GM10248 (cell line): ENCODE measurements at places on chromosomes 2 and 18.
A peak's percentile ranks its signal among the peaks of the same experiment; 100 is the strongest.

DNA sequence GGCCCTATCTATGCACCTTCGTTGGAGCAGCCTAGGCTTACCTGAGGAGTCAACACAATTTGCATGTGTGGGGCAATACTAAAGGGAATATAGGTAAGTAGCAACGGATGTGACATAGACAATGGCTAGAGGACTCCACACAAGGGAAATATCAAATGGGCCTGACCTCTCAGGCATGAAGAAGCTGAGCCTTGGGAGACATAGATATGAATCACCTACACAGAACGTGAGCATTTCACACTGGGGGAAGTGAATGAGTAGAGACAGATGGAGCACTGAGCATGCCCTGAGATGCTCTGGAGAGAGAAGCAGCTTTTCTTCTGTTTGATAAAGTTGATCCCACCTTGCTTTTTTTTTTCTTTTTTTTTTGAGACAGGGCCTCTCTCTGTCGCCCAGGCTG, 97.9 kb downstream of the ATL2 start:
- DNase-seq = no peak

DNA sequence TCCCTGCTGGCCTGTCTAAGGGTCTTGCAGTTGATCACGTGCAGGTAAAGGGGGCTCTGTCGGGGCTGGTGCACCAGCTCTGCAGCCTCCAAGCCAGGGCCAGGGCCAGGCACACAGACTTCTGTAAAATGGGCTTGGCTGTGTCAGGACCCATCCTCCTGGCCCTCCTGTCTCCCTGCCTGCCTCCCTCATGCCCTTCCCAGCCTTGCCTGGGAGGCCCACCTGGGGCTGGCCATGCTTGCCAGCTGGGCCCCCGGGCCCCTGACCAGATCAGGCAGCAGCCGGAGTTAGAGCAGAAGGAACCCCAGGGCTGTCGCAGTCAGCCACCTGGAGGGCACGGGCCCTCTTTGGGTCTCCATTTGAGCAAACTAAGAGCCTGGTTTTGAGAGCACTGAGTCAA, 2.0 kb downstream of the SLC66A3 start:
- DNase-seq = no peak

DNA sequence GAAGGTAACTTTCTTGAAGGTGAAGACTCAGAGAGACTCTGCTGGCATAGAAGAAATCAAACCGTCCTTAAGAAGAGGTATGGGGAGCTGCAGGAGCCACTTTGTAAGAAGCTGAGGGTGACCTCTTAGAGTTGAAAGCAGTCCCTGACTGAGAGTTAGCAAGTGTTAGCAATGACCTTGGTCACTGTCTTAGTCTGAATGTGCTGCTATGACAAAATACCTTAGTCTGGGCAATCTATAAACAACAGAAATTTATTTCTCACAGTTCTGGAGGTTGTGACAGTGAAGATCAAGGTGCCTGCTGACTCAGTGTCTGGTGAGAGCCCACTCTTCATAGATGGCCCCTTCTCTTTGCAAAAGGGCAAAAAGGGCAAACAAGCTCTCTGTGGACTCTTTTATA, 35.7 kb upstream of the ACTR3 start:
- no peak for DNase-seq

DNA sequence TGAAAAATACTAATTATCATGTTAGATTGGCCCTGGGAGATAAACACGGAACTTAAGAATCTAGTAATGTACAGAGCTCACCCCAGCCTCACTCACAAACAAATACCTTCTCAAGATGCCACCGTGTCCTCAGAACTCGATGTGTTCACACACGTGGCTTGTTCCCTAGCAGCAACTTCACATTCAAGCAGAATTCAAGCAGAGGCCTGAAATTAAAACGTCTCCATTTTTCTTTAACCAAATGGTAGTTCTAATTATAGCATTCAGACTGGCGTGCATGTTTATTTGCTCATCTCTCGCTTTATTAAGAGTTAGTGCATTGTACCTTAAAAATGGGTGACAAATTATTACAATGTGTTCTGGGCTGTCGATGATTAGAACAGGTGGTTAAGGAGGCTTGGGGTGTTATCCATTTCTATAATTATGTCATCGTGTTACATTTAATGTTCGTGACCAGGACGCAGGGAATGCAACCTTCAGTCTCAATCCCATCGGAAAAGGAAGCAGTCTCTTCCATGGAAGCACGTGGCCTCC, 57.3 kb upstream of the SLC66A3 start:
- no peak for DNase-seq

DNA sequence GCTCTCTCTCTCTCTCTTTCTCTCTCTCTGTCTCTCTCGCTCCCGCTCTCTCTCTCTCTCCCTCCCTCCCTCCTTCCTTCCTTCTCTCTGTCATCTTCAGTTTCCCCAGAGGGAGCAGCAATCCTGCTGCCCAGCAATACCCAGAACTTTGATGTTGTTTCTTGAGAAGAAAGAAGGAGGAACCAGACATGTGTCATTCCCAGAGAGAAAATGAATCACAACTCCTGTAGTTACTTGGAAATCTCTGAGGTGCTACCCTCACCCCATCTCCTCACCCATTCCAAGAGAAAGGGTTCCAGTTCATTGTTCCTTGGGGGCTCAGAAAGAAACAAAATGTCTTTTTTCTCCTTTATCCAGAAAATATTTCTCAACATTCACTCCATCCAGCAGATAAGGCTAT, 449.1 kb downstream of the TNS1 start:
- no peak for DNase-seq

DNA sequence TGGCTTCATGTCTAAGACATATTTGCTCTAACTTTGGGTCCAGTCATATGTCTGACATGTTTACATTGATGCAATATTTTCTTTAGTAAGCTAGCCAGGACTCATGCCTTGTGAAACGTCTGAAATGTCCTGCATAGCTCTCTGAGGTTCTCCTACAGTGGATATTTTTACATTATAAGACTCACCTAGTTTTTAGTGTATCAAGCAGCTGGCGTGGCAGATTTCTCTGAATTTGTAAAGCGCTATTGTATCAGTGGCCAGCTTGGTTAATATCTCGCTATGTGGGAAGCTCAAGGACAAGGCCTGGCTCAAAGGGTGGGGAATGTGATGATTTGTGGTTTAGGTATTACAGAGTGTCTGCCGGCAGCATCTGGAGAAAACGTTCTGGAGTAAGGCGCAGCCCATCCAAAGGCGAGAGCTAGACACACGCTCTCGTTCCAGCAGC, 164.3 kb downstream of the LTBP1 start:
- DNase-seq = no peak

DNA sequence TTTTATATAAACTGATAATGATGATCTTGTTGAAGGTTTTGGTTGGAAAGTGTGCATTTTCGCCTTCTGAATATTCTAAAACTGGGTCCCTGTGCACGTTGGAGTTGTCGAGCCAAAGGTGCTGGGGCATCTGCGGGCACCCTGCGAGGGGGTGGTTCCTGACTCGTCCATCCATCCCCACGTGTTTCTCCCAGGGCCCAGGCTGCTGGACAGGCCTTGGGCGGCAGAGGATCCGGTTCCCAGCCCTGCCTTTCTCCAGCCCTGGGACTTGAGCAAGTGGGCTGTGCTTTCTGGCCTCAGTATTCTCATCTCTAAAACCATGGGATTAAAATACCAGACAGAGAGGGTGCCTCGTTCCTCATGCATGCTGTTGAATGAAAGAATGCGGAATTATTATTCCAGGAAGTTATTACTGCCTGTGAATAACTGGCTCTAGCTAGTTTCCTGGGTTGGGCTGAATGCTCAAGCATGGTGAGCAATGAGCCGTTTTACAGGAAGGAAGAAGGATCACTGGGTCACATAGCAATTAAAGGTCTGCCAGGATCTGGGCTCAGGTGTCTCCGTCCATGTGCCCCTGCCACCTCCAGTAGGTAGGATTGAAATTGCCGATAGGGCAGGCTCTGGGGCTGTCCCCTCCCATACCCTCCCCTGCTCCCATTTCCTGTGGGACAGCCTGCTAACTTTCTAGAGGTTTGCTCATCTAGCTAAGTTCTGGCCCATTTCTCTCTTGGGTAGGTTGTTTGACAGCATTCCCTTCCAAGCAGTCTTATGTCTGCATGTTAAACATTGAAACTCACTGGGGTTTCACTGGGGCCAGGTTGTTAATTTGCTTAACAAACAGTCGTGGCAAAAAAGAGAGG, 77.2 kb upstream of the HS6ST1 start:
- no peak for DNase-seq

DNA sequence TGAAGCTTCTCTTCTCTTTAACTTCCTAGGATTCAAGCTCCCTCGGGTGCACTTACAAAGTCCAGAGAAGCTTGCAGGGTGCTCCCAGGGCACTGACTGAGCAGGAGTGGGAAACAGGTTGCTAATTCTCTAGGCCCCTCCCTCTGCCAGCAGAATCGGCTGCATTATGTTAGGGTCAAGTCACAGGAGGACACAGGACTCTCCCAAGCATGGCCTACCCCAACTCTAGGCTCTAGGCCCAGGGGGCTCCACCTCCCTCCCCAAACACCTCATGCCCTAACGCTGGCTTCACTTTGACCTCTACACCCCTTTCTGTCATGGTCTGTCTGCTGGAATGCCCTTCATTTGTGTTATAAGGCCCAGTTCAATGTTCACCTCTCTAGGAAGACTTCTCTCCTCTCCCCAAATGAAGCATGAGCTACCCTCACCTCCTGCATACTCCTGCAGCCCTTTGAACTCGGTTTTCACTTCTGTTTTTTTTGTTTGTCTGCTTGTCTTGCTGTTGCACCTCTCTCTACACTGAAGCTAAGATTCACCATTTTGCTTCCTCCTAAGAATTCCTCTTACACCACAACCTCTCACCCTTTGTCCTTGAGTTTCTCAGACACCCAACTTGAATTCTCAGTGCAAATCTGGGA, 521.8 kb upstream of the ID2 start:
- peak; percentile 57 for DNase-seq

DNA sequence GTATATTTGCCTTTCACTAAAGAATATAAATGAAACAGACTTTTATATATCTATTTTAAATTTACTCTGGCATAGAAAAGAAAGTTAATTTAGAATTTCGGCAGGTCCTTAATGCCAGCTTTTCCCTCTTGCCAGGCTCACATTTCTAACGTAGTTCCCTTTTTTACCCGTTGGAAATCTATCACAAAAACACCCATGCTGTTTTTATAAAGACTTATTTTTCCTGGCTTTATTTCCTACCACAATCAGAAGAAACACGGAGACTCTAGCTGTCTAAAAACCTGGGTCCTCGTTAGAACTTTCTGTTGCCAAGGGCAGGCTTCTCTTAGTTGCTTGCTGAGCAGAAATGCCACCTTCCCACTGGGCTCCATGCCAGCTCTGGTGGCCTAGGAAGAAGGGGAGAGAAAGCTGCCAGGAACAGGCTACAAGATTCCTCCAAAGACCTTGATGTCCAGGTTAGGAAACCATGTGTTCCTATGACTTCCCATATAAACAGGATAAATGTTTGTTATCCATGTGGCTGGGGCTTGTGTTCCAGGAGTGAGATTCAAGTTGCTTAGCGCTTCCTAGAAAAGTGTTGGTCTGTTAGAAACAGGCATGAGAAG, 17.8 kb upstream of the TMEM18 start:
- DNase-seq = no peak

DNA sequence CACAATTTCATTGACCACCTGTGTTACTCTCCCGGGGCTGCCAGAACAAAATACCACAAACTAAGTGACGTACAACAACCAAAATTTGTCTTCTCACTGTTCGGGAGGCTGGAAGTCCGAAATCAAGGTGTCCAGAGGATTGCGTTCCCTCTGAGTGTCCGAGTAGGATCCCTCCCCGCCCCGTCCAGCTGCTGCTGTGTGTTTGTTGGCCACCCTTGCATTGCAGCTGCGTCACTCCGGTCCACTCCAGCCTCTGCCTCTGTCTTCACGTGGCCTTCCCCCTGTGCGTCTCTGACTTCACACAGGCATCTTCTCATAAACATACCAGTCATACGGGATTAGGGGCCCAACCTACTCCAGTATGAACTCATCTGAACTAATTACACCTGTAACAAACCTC, 251.8 kb upstream of the SMIM21 start:
- DNase-seq = no peak

- DNase-seq = peak; percentile 81
Measured at GRCh38 chr2:25165992-25166875, 2.1 kb downstream of the POMC start.

GRCh38 chr2:3789256-3789655, 85.9 kb downstream of the DCDC2C start:
- no peak for DNase-seq

DNA sequence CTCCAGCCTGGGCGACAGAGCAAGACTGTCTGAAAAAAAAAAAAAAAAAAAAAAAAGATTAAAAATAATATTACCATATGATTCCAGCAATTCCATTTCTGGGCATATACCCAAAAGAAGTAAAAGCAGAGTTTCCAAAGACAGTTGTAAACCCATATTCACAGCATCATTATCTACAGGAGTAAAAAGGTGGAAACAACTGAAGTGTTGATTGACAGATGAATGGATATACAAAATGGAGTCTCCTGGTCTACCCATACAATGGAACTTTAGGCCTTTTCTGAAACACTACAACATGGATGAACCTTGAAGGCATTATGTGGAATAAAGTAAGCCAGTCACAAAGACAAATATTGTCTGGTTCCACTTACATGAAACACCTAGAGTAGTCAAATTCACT, 5.7 kb downstream of the RNU4ATAC start:
- DNase-seq = no peak

DNA sequence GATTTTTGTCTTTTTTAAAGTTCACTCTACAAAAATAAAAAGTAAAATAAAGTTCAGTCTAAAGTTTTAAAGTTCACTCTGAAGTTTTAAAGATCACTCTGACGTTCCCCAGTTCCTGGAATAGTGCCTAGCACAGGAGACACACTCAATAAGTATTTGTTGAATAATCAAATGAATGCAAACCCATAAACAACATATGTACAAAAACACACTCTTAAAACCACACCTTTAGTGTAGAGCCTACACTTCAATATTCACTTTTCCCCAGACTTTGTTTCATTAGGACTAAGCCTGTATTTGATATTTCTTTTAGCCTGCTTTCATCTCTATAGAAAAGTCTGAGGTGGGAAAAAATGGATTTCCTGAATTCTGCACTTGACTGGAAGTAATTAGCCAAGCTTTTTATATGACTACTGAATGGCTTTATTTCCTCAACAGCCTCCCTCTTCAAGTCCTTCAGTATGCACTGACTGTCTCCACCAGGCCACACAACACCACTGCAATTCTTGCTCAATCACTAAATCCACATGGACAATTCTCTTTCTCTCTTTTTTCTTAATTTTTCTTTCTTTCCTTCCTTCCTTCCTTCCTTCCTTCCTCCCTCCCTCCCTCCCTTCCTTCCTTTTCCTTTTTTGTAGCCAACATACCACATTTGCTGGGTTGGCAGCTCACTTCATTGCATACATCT, 104.6 kb downstream of the SS18 start:
- no peak for DNase-seq

- no peak for DNase-seq
Measured at GRCh38 chr2:173451118-173451517, 96.4 kb downstream of the CDCA7 start.

GRCh38 chr2:118671701-118672454, 175.6 kb downstream of the EN1 start:
- DNase-seq = no peak

- DNase-seq = no peak
Measured at GRCh38 chr18:77099485-77100370, 32.9 kb downstream of the MBP start.

DNA sequence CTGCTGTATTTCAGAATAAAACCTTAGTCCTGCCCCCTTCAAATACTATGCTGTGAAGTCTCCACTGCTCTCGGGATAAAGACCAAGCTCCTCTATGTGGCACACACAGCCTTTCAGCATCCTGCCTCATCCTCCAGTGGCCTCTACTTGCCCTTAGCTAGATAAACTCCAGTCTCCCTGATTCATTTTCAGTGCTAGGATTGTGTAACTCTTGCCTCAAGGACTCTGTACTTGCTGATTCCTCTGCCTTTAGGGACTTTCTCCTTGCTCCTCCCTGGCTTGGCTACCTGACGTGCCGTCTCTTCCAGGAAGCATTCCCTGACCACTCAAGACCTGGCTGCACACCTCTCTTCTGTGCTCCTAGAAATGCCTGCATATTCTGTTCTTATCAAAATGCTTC, 416.7 kb downstream of the MTX2 start:
- no peak for DNase-seq
